ENCODE measurements at places on chromosomes 11 and 22. TPM values are rescaled to one million over a fixed set of nuclear protein-coding genes. Genes with fewer than 3 reads are reported as not detected.

LRRC75B gene
- total RNA-seq = 11.7 TPM

PATE4 gene
- total RNA-seq = not detected

PLAAT2 gene
- total RNA-seq = not detected

TNKS1BP1 gene
- total RNA-seq = 89.3 TPM

C11orf86 gene
- not detected for total RNA-seq

OR2AT4 gene
- not detected for total RNA-seq

YPEL1 gene
- 4.1 TPM for total RNA-seq

C11orf87 gene
- not detected for total RNA-seq

TMEM121B gene
- 1.6 TPM for total RNA-seq

MAPK8IP1 gene
- 27.8 TPM for total RNA-seq
